ENCODE measurements at places on chromosomes 2 and 18.

DNA sequence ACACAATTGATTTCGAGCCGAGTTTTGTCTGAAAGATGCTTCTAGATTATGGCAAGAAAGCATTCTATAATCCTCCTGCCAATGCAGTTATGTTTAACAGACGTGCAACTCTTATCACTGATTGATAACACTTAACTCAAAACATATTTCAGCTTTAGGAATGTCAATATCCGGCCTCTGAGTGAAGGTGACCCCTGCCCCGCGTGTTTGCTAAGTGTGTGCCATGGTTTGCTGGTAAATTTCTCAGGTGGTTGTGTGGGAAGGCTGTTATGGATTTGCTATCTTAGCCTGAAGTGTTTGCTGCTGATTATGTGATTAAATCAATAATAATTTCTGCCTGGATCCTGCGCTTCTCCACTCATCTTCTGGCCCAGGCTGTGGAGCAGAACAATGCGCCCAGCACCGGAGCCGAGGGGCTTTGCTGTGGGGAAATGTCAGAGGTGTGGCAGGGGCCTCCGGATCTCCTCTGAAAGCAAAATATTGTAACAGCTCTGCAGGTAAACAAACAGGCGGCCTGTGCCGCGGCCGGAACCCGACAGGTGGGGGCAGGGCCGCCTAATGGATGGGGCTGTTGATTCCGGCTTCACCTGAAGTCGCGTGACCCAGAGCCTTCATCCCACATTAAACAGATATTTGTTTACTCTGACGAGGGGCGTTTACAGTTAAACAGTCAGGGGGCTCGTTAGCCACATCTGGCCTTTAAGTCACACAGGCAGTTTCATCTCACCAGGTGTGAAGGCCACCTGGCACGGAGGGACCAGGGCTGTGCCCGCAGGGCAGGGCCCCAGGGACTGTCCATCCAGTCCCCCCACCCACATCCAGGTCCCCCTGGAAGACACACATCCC, 210.7 kb upstream of the SALL3 start:
- DNase-seq, result no peak

GRCh38 chr18:57855551-57855950, 52.4 kb upstream of the ATP8B1 start:
- no peak for DNase-seq

DNA sequence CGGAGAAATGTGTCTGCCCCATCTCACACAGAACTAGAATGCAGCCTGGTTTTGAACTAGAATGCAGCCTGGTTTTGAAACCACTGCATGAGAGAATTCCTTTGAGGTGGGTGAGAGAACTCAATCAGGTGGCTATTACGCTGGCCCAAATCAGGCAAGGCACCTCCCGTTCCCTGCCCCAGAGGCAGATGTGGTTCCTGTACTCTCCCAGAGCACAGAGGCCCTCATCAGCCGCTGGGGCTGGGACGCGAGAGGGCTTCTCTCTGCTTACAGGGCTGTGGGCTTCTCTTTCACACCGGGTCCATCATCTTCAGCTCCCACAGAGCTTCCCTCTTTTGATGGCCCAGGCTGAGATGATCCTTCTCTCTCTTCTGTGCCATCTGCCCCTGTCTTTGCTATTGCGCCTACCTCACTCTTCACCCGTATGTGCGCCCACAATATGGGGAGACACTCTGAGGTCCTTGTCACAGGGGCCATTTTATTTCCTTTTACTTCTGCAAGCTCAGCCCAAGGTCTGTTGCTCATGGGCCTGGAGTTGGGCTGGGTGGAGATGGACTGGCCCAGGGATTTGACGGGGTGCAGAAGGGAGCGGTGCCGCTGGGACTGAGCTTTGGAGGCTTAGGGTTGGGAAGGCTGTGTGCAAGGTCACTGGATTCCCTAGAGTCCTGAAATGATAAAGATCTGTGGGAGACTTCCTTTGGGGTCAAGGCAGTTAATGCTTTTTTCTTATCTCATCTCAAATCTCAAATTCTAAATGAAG, 84.4 kb upstream of the HS6ST1 start:
- no peak for DNase-seq

DNA sequence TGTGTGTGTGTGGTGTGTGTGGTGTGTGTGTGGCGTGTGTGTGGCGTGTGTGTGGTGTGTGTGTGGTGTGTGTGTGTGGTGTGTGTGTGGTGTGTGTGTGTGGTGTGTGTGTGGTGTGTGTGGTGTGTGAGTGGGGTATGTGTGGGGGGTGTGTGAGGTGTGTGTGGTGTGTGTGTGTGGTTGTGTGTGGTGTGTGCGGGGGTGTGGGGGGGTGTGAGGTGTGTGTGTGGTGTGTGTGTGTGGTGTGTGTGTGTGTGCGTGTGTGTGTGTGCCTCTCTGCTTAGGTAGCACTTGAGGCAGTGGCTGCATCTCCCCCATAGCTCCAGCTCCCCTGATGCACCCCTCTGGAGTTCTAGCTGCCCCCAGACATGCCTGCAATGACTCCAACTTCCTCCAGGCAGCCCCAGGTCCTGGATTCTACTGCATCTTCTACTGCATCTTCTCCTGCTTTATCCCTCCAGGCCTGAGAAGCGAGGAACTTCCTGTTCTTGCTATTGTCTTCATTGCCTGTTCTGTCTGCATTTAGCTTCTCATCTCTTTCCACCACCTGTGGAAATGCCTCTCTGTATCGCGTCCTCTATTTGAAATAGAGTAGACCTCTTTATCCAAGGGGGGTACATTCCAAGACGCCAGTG, 22.2 kb upstream of the MLPH start:
- DNase-seq, result peak; percentile 71

- no peak for DNase-seq
Observed at GRCh38 chr2:105872142-105872728, 127.5 kb downstream of the NCK2 start.

GRCh38 chr2:137251045-137251444, 485.7 kb downstream of the THSD7B start:
- DNase-seq, result no peak

GRCh38 chr18:6859676-6860422, 130.3 kb downstream of the ARHGAP28 start:
- DNase-seq, result no peak

DNA sequence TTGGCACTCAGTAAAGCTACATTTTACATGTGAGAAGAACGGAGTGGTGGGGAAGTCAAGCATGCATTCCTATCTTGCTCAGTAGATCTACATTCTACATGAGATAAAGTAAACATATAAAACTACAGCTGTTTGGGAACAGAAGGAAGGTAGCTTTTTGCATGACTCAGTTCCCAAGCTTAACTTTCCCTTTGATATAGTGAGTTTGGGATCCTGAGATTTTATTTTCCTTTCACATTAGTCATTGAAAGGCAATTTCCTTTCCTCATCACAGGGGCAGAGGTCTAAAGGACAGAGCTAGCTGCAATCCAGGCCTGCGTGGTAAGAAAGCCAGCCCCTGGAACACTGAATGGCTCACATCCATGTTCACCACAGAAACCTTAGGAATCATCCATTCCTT, 257.2 kb downstream of the SRBD1 start:
- DNase-seq, result peak; percentile 99

GRCh38 chr18:47799376-47799775, 131.1 kb downstream of the SMAD2 start:
- DNase-seq, result no peak

GRCh38 chr2:109446278-109447131, 167.3 kb downstream of the SEPTIN10 start:
- no peak for DNase-seq

DNA sequence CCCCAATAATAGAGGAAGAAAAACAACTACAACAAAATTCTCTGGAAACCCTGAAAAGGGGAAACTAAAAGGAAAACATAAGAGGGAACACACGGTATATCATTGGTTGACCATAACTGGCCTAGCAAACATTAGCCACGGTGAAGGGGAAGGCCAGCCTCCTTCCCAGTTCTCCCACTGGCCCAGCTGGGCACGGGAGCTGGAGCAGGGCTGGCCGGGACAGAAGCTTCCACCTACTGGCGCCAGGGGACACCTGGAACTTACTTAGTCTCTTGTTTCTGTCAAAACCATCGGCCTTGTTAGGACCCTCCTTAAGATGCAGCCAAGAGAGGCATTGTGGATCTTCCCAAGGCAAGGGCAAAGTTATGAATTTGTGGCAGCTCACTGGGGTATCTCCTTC, 56.1 kb upstream of the DLGAP1 start:
- no peak for DNase-seq

DNA sequence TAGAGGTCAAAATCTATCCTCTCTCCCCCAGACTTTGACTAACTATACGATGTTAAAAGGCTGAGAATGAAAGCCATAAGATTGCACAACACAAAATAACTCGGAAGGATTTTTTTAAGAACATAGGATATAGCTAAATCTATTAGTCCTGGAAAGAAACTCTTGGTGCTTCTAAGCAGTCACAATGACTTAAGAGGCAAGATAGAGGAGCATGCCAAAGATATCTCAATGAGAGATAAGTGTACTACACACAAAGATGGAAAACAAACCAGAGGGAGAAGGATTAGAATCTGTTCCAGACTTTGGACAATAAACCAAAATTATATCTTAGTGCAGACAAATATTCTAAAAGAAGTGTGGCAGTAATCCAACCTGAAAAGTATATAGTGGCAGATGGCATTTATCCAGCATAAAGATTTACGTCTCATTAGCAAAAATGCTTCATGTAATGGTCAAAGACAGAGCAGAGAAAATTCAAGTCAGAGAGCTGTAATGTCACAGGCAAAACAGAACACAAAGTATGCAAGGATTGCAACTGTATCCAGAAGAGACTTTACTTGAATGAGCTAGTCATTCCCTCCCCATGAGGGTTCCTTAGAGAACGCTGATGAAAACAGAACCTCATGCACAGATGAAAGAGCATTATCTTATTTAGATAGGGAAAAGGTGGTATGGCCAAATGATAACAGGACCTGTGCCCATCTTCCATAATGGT, 28.8 kb upstream of the EVA1A start:
- DNase-seq, result peak; percentile 66

DNA sequence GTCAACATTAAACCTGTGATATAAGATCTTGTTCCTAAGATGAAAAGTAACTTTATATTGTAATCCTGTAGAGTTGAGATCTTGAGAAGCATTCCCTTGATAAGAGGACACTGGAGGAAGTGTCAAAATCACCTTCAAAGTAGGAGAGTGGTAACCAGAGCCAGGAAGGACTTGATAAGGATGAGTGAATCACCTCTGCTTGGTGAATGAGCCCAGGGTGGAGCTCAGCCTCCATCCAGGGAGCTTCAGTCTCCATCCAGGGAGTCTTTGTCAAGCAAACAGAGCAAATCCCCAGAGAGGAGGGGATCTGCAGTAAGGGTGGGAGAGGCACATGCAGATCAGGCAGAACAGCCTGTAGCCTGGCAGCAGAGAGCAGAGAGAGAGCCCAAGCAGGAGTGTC, 167.1 kb upstream of the SIX2 start:
- no peak for DNase-seq

- no peak for DNase-seq
Observed at GRCh38 chr2:217060951-217061547, 201.2 kb upstream of the TNP1 start.

GRCh38 chr18:20988726-20989125, 122.9 kb downstream of the ROCK1 start:
- no peak for DNase-seq

DNA sequence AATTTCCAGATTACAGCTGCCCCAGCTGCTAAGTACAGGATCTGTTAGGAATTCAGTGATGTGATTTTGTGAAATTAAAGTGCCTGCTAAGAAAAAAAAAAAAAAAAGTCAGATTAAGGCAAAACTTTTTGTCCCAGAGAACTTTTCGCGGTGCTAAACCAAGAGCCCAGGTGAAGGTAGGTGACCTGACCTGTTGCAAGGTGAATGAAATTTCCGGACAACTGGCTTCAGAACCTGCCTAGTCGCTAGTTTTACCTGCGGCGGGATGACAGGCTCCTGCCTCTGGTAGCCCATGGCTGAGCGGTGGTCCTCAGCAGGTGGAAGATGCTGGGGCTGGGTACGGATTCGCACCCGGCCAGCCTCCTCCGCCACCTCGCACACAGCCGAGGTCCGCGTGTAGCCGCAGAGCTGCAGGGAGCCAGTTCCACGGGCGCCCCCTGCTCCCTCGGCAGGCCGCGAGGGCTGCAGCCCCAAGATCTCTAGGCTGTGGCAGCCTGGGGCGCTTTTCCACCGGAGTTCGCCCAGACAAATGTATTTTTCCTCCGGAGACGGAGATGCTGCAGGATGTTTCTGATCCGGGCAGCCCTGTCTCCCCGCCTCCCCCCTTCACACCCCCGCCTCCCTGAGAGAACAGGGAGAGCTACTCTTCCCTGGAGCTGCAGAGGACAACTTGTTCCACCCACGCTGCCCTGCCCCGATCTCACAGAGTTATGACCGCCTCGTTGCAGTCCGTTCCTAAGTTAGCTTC, at the start of gene SLC38A11:
TSS of gene SLC38A11 (minus strand) at position 572 of the 748 bp plus-strand sequence. CDS start at position 294, 278 bp downstream.
- DNase-seq, result peak; percentile 75

DNA sequence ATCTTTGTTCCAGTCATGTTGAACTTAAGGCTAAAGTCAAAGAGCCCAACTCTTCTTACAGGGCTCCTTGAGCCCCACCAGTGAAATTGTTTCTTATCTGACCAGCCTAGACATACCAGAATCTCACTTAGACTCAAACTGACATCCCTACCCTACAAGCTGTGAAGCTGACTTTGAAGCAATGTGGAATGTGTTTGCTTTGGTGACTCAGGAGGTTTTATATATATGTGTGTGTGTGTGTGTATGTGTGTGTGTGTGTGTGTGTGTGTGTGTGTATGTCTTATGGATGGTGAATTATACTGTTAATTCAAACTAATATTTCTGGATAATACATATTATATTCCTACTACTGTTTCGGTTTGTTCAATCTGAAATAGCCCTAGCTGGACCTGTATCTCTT, 67.3 kb downstream of the CAMKMT start:
- peak; percentile 46 for DNase-seq

DNA sequence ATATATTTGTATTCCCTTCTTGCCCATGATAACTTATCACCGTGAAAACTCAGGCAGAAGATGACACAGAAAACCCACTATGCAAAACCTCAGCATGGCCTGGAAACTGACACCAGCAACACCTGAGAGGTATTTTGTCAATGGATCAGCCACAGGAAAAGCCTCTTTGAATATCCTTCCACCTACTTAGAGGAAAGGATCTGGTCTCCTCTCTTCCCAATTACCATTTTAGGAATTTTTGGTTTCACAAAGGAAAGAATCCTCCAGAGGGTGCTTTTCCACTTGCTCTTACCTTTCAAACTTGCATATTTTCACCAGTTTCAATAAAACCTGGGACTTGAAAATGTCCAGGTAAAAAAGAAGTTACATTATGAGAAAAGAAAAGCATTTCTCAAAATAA, 20.0 kb upstream of the MEIS1 start:
- no peak for DNase-seq

DNA sequence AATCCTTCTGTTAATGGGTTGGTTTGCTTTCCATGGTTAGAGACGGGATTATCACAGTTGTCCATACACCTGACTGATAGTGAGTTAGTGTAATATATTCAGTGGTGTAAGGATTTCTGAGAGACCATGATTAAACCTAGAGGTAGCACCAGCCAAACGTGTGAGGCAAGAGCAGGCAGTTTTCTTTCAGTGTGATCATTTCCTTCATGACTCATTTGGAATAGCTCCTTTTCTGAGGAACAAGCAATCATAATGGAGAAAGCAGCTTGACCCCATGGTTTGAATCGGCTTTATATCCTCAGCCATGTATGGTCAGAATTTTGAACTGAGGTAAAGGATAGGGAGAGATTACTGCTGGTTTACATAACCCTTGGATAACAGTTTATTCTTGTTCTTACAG, 2.9 kb downstream of the MXD1 start:
- DNase-seq, result peak; percentile 85
